ENCODE measurements at places on chromosomes 16 and 17.
A peak's percentile ranks its signal among the peaks of the same experiment; 100 is the strongest.

GRCh38 chr17:65553646-65554552 lies 7.5 kb downstream of the AXIN2 start:
- DNase-seq = no peak

DNA sequence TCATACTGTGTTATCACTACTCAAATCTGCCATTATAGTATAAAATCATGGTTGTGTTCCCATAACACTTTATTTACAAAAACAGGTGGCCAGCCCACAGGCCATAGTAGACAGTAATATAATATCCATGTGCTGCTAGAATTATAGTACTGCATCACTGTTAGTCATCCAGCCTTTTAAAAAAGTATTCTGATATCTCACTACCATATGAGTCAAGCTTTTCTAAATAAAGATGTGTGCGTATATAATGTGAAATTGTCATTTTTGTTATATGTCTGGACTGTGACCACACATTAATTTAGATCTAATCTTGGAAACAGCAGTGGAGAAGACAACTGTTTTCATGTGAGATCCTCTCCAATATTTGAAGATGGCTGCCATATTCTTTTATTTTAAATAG lies 1049.1 kb upstream of the GOT2 start:
- peak; percentile 11 for DNase-seq

DNA sequence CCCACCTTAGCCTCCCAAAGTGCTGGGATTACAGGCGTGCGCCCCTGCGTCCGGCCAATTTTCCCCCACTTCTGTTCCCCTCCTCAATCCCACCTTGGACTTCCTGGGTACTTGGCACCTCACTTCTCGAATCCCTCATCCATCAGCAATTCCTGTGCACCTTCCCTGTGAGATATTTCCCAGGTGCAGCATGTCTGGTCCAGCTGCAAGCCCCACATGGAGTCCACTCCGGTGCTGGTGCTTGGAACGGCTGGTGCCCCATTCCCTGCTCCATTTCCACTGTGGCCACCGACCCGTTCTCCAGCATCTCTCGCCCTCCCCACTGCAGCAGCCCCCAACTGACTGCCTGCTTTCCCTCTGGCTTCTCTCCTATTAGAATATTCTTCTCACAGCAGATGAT lies 35.3 kb downstream of the NOL11 start:
- DNase-seq = no peak

DNA sequence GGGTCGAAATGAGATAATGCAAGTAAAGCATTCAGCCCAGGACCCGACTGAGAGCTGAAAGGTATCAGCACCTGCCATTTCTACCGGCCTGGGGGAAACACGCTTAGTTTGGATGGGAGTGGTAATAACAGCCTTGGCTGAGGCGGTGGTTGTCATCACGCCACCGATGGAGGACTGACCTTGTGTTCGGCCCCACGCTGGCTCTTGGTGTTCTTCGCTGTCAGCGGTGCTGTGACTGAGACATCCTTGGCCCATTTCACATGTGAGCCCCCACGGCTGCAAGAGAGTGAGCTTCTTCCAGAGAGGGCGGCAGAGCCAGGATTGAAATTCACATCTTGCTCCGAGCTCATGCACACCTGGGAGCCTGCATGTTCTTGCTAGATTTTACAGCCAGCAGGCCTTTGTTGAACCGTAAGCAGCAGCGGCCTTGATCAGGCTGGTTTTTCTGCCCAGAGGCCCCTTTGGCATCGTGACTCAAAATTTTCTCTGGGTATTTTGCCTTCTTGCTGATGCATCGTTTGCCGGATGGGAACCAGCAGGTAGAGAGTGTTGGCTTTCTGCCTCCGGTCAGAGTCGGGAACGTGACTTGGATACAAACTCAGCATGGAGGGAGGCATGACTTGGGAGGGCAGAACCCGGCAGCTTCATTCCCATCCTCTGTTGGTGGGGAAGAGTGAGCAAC lies 341.5 kb downstream of the SNX29 start:
- DNase-seq = no peak

DNA sequence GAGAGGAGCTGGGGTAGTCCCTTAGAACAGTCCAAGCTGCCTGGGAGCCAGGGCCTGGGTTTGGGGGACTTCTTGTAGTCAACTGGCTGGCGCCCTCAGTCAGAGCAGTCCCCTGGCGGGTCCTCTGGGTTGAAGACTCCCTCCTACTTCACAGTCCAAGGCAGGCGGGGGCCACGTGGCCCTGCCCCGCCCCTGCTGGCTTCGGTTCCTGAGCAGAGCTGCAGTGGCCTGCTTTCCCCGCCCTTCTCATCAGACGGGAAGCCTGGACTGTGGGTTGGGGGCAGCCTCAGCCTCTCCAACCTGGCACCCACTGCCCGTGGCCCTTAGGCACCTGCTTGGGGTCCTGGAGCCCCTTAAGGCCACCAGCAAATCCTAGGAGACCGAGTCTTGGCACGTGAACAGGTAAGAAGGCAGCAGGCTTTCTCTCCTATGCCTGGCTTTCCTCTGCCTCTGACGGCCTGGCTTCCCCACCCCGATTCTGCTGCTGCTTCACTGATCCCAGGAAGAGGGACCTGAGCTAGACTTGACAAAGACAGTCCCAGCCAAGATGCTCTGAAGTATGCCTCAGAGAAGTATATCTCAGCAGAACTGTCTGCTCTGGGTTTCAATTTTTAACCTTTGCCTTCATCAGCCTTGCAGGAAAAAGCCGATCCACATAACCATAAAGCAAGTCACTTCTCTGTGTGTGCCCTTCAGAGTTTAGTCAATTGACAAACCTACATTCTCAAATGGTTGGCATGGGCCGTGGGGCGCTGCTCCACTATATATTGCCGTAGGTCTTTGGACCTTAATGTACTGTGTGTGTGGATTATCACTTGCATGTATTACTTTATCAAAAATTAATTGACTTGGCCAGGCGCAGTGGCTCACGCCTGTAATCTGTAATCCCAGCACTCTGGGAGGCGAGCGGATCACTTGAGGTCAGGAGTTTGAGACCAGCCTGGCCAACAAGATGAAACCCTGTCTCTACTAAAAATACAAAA lies 56.3 kb downstream of the SF3B3 start:
- DNase-seq = no peak

DNA sequence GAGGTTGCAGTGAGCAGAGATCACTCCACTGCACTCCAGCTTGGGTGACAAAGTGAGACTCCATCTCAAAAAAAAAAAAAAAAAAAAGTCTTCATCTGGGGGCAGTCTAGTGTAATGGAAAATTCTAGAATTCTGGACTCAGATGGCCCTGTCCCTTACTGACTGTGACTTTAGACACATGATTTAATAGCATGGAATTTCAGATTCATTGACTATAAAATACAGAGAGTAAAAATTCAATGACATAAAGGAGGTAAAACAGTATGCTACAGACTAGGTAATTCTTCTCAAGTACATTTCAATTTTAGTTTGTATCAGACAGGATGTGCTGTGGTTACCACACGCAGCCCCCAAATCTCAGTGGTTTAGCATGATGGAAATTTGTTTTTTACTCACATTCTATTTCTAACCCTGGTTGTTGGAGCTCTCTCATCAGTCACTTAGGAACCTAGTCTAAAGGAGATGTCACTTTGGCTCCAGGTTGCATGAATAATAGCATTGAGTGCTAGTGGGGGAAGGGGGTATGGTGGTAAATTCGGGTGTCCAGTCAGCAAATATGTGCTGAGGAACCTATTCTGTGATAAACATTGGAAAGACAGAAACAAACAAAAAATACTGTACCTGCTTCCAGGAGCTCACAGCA lies 444.0 kb downstream of the XYLT1 start:
- no peak for DNase-seq

- no peak for DNase-seq
Measured at GRCh38 chr16:50490828-50491227, 57.4 kb upstream of the NKD1 start.

- no peak for DNase-seq
Measured at GRCh38 chr17:60665602-60666001, 12.0 kb upstream of the BCAS3 start.

GRCh38 chr16:66752379-66752778 lies 970 bp upstream of the DYNC1LI2 start:
- no peak for DNase-seq

DNA sequence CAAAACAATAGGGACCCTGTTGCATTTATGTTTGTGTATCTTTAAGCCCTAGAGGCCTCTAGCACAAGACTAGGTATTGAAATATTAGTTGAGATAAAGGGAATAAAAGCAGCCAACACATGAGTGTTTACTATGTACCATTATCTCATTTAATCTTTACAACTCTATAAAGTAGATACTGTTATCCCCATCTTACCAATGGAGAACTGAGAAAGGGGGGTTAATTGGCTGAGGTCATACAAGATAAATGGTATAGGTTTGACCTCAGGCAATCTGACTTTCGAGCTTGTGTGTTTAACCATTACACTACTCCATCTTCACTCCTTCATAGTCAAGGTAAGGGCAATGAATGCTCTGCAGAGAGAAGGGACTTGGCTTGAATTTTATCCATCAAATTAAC lies 26.3 kb upstream of the STAC2 start:
- no peak for DNase-seq

DNA sequence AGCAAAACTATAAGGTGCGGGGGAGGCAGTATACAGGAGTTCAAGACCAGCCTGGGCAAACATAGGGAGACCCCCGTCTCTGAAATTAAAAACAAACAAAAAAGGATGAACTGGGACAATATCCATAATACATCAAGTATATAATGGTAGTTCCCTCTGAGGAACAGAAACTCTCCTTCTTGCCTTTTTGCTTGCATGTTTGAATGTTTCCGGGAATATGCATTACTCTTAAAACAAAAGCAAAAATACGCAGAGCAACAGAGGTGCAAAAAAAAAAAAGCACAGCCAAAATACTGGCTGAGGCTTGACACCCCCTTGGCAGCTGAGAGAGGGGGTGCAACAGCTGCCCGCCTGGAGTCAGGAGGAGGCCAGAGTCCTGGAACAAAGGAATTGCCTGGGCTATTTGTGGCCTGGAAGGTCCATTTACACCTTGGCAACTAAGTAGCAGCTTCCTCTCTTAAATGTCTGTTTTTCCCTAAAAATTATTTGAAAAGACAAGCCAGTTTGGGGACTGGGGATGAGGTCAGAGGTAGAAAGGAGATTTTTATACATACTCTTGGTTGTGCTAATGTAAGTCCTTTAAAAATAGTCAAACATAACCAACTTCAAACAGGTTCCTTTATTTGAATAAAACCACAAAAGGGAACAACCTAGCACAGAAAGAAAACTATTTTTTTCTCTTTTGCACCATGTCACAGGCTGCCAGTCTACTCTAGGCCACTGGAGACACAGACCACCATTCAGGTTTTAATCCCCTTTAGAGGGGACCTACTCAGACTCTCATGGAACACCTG lies 19.5 kb downstream of the USP7 start:
- DNase-seq = no peak

- DNase-seq = no peak
Measured at GRCh38 chr17:44770166-44770925, 11.6 kb downstream of the ADAM11 start.

- DNase-seq = no peak
Measured at GRCh38 chr16:80253741-80254140, 287.1 kb upstream of the DYNLRB2 start.

DNA sequence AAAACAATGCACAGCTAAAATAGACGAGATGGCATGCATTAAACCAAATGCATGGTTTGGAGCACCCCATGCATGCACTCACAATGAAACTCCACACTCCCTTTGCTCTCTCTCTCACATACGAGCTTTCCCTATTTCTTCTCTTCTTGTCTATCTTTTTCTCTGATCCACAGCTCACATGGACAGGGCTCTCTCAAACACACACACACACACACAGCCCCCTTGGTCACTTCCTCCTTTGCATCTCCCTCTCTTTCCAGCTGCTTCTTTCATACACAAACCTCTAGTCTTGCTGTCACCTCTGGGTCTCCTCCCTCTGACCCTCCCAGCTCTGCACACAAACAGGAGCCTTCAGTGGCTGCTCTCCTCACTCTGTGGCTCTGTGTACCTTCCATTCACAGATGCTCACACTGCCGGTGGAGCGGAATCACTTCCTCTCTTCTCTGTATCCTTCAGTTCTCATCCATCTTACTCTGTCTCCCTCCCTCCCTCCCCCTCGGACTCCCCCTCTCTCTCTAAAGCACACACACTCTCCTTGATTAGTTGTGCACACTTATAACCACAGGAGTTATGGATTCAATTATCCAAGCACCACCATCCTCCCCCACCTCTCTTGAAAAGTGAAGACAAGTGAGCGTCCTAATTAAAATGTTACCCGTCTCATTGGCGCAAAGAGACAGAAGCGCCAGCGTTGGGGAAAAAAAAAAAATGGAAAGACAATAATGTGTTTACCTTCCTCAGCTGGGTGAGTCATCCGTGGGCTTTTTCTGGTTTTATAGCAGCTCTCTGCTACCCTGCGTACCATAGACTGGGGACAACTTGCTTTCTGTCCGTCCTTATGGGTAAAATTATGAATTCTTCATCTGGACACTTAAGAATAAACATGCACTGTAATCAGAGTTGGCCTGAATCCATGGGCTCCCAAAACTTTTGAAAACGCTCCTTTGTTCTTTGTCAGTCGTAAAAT lies 90.8 kb downstream of the SHISA6 start:
- no peak for DNase-seq

DNA sequence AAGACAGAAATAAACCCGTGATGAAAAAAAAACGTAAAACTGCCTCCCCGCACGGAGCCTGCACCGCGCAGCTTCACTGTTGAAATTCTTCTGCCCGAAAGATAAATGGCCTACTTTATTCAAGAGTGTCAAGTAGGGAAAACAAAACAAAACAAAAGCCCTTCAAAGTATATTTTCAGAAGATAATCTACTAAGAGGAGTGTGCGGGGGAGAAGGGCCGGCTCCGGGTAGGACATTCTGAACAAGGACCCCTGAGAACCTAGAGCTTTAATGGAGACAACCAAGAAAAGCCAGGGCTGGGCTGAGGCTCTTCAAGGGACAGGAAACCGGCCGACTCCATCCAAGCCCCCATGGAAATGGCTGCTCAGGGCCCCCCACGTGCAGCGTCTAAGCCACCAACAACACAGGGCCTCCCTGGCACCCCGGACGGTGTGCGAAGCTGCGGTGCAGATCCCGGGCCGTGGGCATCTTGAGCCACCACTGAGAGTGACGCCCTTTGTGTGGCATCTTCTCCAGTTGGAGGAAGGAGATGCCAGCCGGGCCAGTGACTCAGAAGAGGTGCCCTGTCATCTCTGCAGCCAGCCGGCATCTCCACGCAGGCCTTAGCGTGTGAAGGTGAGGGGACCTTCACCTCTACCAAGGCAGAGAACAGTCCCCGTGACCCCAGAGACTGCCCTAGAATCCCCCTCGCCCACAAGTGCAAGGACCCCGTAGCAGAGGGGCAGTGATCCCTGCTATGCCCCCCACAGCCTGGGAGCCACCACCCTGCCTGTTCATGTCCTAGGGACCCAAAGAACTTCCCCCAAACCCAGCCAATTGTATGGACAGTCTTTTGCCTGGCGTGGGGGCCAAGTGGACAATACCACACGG lies 250.8 kb downstream of the C16orf95 start:
- no peak for DNase-seq

DNA sequence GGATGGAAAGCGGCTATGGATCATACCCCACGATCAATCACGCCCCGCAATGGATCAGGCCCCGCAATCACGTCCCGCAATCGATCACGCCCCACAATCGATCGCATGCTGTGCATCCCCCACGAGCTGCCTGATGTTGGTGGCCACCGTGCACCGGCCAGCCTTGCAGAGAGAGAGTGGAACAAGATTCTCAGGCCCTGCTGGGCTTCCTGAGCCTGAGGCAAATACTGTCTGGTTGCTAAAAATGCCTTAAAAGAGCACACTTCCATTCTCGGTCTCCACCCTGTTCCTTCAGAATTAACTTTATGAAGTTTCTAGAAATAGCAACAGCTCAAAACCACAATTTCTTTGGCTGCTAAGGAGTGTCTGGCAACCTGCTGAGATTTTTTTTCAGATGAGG lies 81.5 kb downstream of the VPS53 start:
- DNase-seq = no peak

- no peak for DNase-seq
Measured at GRCh38 chr17:32822996-32823395, 53.9 kb downstream of the MYO1D start.

All from MG63 (cell line).